ENCODE measurements at places on chromosomes 2 and 18.

DNA sequence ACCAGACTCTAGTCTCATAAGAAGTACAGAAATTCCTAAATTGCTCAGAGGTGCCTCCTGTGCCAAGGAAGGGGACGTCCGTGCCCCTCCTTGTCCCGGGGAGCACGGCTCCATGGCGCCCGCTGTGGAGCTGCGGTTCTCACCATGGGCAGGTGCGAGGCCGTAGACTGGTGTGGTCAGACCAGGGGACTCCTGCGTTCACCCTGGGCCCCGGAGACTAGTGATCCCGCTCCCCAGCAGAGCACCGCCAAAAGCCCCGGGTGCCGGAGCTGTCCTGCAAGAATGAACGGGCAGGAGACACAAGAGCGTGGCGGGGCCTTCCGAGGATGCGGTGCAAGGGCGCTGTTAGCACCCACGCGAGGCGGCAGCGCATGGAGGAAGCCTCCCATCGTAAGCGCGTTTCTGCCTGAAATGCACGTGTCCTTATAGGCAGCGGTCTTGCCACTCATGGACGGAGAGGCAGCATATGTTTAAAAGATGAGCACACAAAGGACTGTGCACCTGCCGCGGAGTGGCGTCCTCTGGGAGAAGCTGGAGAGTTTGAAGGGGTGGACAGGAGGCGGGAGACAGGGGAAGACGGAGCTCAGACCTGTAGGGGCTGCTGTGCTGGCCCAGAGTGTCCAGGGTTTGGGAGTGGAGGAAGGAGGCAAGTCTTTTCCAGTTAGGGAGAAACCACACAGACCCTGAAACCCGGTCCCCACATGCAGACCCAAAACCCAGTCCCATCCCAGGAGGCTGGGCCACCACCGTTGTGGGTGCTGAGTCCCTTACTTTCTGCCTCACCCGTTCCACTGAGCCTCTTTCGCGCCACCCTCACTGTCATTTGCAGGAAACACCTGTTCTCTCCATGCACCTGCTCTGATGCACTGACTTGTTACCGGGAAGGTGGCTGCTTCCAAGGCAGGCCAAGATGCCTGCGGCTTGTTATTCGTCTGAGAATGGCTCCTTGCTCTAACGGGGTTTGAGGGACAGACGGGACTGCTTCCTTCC, 7.5 kb upstream of the KCNG2 start:
- no peak for DNase-seq

GRCh38 chr2:107466984-107467773, 359.5 kb upstream of the RGPD4 start:
- DNase-seq = no peak

DNA sequence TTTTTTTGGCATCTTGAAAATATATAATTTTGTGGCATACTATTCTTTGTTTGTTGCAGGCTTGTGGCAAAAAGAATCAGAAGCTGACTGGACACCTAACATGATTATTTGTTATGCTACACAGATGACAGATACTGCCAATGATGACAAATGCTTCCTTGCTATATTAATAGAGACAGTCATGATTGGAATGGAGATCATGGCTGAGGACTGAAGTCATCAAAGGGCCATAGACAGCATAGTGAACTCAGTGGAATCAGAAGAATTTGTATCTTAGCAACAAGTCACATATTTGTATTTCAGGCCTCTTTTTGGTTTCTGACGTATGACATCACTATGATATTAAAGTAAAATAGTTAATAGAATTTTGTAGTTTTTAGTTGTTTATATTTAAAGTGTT, 1003.8 kb upstream of the DDX18 start:
- no peak for DNase-seq

DNA sequence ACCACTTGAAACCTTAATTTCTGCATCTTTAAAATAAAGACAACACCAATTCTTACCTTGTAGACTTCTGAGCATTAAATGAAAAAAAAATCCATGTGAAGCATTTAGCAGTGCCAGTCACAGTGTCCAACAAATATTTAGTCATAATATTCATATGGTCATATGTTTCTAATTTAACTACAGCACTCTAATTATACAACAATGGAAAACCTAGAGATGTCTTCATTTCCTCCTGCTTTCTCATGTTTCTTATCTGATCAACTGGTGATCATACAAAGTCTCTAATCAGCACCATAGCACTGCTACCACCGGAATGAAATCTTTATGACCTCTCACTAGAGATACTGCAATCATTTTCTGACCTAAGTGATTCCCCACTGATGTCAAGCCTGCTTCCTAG, 10.2 kb upstream of the SCN3A start:
- no peak for DNase-seq

- DNase-seq = no peak
Measured at GRCh38 chr2:23460228-23460627, 75.2 kb downstream of the KLHL29 start.

- DNase-seq = no peak
Measured at GRCh38 chr2:55621802-55622201, 4.4 kb upstream of the PPP4R3B start.

GRCh38 chr2:2184549-2185249, 146.4 kb downstream of the MYT1L start:
- DNase-seq = no peak
